ENCODE measurements at places on chromosomes 3 and 15. TPM values are rescaled to one million over a fixed set of nuclear protein-coding genes. Genes with fewer than 3 reads are reported as not detected.

Gene RPP25
- 1.3 TPM for total RNA-seq

Gene CYP19A1
- total RNA-seq: not detected

Gene SUCNR1
- total RNA-seq: not detected

Gene TMEM212
- total RNA-seq: not detected

DNA sequence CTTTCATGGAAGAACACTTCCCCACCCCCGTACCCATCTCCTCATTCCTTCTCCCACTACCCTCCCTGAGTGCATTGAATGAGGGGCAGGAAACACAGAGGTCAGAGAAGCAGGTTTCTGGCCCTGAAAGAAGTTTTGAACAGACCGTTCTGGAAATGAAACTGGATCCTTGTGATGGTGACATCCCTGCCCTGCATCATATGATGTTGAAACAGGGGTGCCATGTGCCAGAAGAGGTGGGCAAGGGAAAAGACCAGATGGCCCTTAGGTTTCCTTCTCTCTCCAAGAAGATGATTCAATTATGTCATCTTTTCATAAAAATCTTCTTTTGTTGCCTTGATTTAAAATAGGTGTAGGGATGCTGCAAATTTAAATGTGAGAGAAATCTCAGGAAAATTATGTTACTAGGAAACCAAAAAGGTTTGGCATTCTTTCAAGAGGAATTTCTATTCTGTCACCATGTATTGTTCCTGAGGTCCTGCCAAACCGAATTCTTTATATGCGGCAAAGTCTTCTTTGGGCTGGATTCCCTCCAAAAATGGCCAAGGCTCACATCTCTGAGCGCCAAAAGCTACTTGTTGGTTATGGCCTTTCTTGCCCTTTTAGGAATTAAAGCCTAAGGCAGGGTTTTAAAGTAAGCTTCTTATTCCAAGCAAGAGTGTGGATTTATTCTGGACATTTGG lies 19.9 kb upstream of the TNFAIP8L3 start:
- DNase-seq: no peak

- DNase-seq: no peak
Measured at GRCh38 chr3:43018246-43018645, 39.1 kb downstream of the GASK1A start.

- no peak for DNase-seq
Measured at GRCh38 chr15:69422336-69422895, 8.3 kb downstream of the KIF23 start.

Data from HFFc6 (cell line).